ENCODE measurements at places on chromosomes 5 and 9.

DNA sequence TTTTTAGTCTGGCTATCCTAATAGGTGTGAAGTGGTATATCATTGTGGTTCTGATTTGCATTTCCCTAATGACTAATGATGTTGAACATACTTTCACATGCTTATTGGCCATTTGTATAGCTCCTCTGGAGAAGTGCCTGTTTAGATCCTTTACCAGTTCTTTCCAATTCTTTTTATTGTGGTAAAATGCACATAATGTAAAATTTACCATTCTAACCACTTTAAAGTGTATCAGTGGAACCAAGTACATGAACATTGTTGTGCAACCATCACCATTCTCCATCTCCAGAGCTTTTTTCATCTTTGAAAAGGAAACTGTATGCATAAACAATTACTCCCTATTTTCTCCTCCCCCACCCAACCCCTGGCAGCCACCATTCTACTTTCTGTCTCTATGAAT, 95.4 kb downstream of the NRG2 start:
- DNase-seq, result no peak

GRCh38 chr5:150642567-150642927, 2.1 kb downstream of the SYNPO start:
- no peak for DNase-seq

DNA sequence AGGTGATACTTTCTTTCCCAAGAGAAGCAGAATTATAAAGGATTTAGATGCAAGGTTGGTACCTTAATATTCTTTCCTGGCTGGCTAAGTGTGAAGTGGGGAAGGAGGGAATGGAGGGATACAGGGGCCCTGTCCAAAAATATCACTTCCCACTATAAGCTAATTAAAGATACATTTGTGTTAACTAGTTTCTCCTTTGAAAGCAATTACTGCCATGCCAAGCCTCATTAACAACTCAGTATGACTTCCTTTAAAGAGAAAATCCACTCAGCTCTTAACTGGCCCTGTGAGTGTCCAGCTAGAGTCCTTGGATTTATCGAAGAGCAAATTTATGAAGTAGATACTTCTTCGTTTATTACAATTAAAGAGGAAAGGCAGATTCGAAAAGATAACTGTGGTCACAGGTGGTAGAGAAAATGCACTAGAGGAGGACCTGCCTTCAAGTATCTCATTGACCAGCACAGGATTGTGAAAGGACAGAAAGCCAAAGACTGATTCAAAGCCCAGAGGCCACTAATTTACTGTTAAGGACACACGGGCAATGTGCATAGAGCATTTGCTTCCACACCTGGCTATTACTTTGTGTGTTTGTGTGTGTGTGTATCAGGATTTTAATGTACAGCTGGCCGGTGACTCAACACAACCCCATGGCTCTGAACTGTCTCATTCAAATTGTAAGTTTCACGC, 11.2 kb upstream of the GLDC start:
- DNase-seq, result no peak

- no peak for DNase-seq
Observed at GRCh38 chr5:138542180-138542955, 668 bp downstream of the ETF1 start.

DNA sequence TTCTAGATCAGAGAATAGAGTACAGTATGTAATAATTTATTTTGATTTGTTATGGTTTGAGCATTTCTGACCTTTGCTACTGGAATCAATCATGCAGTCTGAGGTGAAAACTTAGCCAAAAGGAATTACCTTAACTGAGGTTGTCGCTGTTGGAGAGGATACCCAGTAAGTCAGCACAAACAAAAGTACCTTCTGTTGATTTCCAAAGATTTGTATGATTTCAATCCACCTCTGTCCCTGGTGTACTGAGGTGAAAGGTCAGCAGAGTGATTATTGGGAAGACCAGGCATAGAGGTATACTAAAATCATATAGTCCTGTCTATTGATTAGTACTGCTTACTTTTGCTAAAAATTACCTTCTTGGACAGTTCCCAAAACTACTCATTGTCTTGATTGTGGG, 32.8 kb downstream of the RUSC2 start:
- no peak for DNase-seq

- peak; percentile 31 for DNase-seq
Observed at GRCh38 chr9:137128862-137129455, 10.0 kb upstream of the GRIN1 start.

DNA sequence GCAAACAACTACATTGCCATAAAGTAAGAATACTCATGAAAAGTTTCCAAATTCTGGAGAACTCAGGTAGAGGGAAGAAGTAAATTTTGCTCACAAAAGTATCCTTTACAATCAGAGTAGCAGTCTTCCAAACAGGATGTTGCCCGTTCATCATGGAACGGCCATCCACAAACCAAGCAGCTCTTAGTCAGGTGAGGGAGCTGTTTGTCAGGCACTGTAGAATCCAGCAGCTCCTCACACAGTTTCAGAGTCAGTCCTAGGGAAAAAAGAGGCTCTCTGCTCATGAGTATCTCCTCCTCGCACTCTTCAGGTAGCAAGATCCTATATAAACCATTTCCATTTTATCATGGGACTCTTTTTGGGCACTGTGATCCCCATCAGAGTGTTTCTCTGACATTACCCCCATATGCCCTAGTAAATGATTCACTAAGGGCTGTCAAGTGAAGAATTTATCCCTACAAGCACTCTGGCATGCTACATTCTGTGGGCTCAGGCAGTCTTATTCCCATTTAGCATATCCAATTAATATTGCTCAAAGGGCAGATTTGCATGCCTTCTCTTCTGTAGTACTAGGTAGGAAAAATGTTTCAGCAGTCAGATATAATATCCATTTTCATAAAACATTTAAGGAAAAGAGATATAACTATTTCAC, 97.9 kb downstream of the WDR41 start:
- DNase-seq, result no peak

GRCh38 chr9:35743452-35743851, 5.6 kb downstream of the GBA2 start:
- DNase-seq, result no peak

DNA sequence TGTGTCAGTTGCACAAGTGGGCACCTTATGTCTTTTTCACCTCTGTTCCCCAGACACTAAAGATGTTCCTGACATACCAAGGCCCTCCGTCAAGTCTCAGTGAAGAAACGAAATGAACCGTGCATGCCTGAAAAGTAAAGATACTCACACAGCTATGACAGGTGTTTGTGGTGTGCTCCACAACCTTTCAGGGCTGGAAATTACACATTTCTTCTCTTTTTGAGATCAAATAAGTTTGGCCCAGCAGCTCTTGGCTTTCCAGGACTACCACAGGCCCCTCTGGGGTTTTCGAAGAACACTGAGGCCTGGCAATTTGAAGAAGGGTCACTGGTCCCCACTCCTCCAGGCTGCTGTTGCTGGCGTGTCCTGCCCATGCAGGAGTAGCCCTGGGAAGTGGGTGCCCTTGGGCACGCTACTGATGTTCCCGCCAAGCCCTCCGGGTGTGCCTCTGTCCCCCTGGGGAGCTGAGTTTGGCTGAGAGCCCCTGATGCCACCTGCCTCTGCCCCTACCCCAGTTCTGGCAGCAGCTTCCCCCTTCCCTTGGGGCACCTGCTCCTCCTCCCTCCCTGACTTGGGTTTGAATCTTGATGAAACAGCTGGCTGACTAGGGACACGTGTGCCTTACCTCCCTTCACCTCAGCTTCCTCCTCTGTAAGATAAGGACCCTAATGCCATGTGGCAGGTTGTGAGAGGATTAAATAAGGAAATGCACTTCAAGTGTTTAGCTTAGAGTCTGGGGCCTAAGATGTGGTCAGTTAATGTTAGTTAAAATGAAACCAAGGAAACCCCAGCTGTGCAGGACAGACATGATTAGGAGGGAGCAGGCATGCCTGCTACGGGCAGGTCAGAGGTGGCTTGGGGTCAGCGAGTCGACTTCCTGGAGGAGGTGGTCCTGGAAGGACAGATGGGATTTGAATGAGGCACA, 49.1 kb upstream of the GADD45G start:
- DNase-seq, result no peak

DNA sequence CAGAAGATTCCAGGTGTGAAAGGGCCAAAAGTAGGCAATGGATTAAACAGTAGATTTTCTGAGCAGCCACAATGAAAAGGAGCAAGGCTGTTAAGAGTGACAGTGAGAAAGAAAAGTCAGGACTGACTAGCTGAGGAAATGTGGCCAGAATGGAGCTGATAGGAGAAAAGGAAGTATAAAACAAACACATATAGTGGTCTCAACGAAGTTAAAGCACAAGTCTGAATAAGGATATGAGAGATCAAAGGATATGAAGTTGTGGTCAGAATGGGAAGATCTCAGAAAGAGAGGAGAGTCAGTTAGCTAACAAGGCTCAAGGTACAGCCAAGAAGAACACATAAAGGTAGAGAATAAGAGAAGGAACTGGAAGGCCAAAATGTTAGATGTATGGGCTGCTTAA, 39.9 kb downstream of the FNIP1 start:
- DNase-seq, result no peak

- DNase-seq, result no peak
Observed at GRCh38 chr9:26234865-26235264, 556.6 kb upstream of the TUSC1 start.

DNA sequence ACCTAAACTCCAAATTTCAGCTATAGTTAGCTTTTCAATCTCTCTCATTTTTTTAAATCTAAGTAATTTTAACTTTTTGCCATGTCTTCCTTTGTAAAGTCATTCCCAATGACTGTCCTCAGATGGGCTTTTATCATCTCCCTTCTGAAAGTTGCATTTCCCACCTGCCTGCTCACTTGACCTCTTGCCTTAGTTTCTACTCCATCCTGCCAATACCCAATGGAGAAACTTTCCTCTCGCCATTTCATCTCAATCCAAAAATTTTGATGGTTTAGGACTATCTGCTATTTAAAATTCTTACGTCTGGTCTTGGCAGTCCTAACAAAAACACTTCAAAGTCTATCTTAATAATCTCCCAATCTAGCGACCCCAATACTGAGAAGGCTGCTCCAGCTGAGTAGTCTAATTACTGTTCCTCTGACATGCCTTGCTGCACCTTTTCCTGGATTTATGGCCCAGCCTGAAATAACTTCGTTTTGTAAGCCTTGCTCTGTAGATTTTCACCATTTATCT, 231.3 kb downstream of the PRR16 start:
- no peak for DNase-seq

GRCh38 chr9:37405350-37405749, 17.1 kb upstream of the GRHPR start:
- DNase-seq, result no peak

- no peak for DNase-seq
Observed at GRCh38 chr9:101587332-101588043, 7.3 kb downstream of the PPP3R2 start.

DNA sequence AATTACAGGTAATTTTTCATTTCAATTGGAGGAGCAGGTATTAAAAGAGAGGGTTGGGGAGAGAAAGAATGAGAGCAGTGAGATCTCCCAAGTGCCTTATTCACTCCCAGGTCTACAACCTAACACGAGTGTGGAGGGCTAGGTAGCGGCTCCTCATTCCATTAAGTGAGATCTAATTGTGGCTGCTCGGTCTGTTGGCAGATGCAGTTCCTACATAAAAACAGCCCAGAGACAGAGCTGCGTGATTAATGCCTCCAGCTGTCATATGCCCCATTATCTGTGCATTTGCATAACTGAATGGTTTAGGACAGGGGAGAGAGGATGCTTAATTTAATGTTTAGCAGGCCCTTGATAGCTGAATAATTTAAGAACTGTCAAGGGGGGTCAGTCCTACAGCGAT, 100.5 kb downstream of the PSAT1 start:
- no peak for DNase-seq

DNA sequence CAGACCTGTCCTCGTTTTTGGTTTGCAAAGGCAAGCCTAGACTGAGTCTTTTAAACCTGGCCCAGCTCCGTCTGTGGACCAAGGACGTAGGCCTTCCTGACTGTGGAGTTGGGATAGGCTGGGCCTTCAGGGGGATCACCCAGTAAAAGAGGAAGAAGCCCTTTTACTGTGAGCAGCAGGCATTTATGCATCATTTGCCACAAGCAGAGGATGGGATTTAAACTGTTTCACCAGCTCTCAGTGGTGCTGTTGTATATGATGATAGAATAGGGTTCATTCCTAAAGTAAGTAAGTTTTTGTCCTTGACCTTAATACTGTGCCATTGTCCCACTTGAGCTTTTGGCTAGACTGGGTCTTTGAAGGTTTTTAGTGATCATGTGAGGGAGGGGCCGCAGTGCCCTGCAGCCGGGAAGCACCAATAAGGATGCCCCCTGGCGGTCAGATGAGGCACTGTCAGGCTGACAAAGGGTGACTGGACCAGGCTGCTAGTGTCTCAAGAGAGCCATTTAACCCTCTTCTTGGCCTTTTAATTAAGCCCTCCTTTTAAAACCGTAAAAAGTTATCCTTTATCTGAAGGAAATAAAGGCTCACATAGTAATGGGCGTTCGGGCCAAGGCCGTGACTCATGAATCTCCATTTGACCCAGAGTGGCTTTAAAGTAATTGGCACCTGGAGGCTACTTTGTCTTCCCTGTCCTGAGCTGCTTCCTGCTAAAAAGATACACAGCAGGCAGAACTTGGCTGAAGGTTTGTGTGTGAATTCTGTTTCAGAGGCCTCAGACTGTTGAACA, 74.0 kb downstream of the UBAP1 start:
- DNase-seq, result peak; percentile 71

GRCh38 chr5:131786900-131787692, 9.7 kb downstream of the FNIP1 start:
- DNase-seq, result no peak

DNA sequence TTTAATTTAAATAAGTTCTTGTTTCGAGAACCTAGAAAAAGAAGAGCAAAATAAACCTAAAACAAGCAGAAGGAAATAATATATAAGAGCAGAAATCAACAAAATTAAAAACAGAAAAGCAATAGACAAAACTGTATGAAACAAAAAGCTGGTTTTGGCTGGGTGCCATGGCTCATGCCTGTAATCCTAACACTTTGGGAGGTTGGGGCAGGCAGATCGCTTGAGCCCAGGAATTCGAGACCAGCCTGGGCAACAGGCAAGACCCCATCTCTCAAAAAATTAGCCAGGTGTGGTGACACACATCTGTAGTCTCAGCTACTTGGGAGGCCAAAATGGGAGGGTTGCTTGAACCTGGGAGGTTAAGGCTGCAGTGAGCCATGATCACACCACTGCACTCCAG, 59.2 kb upstream of the OTP start:
- no peak for DNase-seq

GRCh38 chr5:96789794-96790330, 17.9 kb downstream of the ERAP1 start:
- no peak for DNase-seq

DNA sequence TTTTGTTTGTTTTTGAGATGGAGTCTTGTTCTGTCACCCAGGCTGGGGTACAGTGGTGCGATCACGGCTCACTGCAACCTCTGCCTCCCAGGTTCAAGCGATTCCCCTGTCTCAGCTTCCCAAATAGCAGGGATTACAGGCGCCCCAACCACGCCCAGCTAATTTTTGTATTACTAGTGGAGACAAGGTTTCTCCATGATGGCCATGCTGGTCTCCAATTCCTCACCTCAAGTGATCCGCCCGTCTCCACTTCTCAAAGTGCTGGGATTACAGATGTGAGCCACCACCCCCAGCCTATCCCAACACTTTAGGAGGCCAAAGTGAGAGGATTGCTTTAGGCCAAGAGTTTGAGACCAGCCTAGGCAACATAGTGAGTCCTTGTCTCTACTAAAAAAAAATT, 19.3 kb downstream of the SPZ1 start:
- no peak for DNase-seq

- no peak for DNase-seq
Observed at GRCh38 chr5:95026718-95027117, 258.2 kb downstream of the MCTP1 start.

- DNase-seq, result no peak
Observed at GRCh38 chr5:150263801-150264621, 25.6 kb downstream of the CAMK2A start.
